ENCODE measurements at places on chromosomes 11 and 22.

DNA sequence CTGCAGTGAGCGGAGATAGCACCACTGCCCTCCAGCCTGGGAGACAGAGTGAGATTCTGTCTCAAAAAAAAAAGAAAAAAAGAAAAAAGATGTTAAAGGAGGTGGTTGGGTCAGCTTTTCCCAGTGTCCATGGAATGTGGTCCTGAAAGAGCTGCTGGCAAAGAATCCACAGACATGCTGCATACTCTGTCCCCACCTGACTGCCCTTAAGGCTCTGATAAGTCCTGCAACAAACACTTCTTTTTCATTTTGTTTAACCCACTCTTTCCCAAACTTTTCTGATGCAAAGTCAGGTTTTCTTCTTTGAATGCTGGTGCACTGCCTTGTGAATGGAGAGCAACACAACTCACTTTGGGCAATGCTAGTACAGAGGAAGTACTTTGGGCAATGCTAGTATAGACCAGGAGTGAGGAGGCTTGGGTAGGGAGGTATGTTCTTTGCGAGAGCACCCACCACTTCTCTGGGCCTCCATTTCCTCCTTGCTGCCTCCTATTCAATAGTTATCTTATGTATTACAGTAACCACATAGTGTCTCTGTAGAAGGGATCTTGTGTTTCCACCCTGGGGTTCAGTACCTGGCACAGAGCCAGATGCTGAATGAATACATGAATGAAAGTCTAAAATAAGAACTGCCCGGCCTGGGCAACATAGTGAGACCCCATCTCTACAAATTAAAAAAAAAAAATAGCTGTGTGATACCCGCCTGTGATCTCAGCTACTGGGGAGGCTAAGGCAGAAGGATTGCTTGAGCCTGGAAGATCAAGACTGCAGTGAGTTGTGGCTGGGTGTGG lies 18.9 kb downstream of the LIF start:
- no peak for DNase-seq

GRCh38 chr11:67051180-67051893 lies 5.3 kb upstream of the RHOD start:
- no peak for DNase-seq

- DNase-seq: no peak
These were observed 10.9 kb upstream of the CCND1 start for GRCh38 chr11:69630017-69630416.

- peak; percentile 13 for DNase-seq
These were observed 2.9 kb upstream of the WDR74 start for GRCh38 chr11:62842171-62842741.

GRCh38 chr11:73748300-73748699 lies 12.6 kb downstream of the RAB6A start:
- no peak for DNase-seq

DNA sequence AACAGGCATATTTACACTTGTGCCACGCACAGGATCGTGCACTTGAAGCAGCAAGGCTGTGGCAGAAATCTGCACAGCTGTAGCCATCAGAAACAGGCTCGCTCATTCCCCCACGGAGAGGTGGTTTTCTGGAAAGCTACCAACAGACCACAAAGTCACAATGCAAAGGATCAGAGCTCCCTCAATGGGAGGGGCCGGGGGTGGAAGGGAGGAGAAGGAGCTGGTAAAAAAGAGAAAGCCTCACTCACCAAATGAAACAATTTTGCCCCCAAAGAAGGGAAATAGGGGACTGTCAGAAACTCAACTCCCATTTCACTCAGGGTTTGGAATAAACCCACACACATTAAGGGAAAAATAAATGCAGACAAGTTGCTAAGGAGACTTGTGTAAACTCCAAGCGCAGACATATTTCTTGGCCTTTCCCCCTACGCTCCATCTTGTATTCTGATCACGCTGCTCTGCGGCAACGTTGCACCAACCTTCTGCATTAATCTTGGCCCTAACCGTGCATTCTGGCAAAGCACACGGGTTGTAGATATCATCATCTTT lies 43.2 kb upstream of the BLID start:
- no peak for DNase-seq

DNA sequence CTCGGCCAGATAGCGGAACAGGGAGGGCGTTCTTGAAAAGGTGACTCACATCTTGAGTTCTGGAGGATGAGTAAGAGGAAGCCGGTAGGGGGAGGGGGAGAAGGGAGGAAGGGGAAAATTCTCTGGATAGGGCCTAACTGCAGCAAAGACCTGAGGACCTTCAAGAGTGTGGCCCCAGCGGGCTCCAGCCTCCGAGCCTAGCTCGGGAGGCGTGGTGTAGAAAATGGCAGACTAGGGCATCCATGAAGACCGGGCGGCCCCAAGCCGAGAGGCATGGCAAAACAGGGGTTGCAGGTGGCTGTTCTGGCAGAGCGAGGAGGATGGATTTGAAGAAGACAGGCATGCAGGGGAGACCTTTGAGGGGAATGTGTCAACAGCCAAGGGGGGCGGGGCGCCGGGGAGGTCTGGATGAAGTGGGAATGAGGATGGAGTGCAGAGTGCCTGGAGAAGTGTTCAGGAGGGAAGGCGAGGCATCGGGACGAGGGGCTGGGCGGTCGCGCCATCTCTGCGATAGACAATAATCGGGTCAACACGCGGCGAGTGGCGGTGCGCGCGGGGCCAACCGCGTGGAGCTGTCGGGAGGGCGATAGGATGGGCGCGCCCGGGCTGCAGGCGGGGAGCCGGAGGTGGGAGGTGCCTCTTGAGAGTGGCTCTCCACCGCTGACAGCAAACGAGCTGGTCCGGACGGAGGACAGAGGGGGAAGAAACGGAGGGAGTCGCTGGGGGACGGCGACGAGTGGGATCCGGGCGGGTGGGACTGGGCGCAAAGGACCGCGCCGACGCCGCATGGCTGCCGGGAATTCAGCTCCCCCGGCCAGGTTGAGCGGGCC lies 40.0 kb upstream of the CREB3L1 start:
- peak; percentile 30 for DNase-seq

DNA sequence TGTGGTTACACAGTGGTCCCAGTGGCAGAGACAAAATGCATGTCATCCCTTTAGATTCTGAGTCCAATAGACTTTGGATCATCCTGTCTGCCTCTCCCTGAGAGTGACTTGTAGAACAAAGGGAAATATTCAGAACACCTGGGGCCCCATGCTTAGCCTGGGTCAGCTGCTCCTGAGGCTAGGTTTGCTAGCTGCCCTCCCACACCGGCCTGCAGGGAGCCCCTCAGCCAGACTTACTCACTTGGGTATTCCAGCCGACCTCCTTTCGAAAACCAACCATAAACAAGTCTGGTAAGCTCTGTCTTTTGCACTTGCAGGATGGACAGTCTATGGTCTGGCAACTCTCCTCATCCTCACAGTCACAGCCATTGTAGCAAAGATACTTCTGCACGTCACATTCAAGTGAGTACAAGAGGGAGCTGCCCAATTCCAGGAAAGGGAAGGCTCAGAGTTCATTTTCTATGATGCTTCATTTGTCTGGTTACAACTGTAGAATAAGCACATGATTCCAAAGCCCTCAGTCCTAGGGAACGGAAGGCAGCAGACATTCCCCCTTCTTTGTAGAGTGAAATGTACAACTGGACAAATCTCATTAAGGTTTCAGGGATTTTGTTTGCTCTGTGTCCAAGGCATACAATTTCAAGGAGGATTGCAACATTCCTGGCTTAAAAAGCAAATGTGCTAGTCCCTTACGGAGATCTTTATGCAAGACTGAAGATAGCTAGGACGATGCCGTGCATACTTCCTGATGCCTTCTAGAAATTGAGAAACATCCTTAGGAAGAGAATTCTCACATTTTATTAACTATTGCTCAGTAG lies 65.5 kb upstream of the EMID1 start:
- DNase-seq: no peak

Measured in stimulated activated CD8-positive, alpha-beta memory T cell treated with anti-CD3 and anti-CD28 coated beads, Interleukin-15, amount 100 ng/mL, for 4 hours (primary cell).